Activated CD4-positive, alpha-beta T cell treated with anti-CD3 and anti-CD28 coated beads for 48 hours (primary cell): ENCODE measurements at places on chromosomes 1 and 21.

- no peak for DNase-seq
Measured at GRCh38 chr1:2393471-2393877, 1.8 kb downstream of the RER1 start.

- DNase-seq = peak; percentile 53
Measured at GRCh38 chr1:37793773-37794371, at the start of gene MANEAL. TSS of gene MANEAL (plus strand) at chr1:37793847. CDS start at chr1:37794183, 336 bp downstream.

DNA sequence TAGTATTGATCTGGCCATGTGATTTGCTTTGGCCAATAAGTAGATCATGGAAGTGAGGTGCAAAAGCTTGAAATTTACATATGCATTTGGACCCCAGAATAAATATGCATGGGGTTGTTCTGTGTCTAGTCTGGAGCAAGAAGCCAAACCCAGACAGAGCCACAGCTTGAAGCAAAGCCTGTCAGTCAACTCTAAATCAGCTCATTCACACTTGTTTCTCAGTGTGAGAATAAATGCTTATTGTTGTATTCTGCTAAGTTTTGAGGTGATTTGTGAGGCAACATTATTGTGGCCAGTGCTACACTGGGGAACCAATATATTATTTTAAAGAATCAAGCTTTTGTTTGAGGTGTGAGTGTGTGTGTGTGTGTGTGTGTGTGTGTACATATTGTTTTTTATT, 12.2 kb upstream of the PGLYRP3 start:
- no peak for DNase-seq

GRCh38 chr1:183203094-183203493, 17.0 kb downstream of the LAMC2 start:
- DNase-seq = no peak

GRCh38 chr1:19762175-19762779, 37.4 kb downstream of the TMCO4 start:
- DNase-seq = peak; percentile 56

DNA sequence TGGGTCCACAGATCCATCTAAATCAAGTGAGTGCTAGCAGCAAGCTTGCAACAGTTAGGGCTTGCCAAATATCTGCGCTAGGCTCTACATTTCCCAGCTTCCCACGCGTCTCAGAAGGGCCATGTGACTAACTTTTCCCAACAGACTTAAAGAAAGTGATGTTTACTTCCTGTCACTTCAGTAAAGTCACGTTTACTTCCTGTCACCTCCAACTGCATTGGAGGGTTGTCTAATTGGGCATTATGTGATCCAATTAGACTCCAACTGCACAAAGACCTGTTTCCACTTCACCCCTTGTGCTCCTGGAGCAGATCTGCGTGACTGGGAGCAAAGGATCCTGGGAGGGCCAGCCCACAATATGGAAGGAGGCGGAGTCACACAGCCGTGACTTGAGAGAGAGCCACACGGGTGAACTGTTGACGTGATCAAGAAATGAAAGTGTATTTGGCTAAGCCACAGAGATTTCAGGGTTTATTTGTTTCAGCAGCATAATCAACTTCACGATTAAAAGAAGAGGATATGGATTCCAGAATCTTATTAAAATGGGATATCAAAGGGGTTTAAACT, 77.7 kb downstream of the CYYR1 start:
- DNase-seq = no peak

GRCh38 chr1:246907472-246907871, 24.3 kb downstream of the AHCTF1 start:
- DNase-seq = no peak

- peak; percentile 90 for DNase-seq
Measured at GRCh38 chr1:160768295-160768657, 27.7 kb upstream of the LY9 start.

DNA sequence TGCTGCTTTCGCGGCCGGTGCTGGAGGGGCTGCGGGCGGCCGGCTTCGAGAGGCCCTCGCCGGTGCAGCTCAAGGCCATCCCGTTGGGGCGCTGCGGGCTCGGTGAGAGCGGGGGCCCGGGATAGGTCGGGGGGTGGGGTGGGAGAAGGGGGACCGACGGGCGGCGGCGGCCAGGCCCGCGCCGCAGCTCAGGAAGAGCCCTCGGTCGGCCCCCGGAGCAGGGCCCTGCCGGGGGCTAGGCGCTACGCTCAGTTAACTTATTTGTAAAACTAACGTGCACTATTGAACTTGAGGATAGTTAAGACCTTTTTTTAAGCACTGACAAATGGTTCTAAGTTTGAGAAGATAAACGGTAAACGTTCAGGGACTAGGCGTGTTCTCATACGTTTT, 418 bp downstream of the DDX20 start:
- no peak for DNase-seq

DNA sequence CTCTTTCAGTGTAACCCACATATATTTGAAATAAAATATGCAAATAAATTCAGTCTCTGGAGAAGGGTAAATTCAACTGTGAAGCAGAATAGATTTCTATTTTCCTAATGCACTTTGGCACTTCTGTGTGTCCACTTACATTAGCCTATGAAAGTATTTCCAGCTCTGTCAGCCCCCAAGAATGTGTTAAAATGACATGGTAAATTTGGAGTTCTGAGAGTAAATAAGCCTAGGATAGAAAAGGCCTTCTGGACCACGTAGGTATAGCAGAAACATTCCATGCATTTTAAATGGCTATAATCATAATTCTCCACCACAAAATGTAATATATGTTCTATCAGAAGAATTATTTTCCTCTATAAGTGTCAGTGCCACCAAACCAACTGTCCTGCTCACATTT, 276.2 kb downstream of the NEGR1 start:
- DNase-seq = no peak

DNA sequence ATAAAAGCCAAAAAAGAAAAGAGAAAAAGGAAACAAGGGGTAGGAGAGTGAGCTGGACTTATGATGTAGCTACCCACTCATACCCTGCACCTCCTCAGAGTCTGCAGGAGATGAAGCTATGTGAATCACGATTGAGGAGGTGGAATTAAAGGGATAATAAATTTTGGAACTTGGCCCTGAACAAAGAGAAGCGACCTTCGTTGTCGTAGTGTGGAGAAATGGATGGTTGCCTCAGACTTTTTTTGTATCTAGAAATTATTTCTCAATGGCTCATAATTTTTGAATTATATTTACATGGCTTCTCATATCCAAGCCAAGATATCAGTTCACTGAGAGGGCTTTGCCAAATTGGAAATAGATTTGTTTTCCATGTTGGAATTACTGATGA, 37.8 kb upstream of the SIPA1L2 start:
- DNase-seq = no peak

- DNase-seq = no peak
Measured at GRCh38 chr1:4549930-4550329, 104.5 kb upstream of the AJAP1 start.

GRCh38 chr1:57874418-57874877, 450.6 kb upstream of the DAB1 start:
- DNase-seq = no peak

DNA sequence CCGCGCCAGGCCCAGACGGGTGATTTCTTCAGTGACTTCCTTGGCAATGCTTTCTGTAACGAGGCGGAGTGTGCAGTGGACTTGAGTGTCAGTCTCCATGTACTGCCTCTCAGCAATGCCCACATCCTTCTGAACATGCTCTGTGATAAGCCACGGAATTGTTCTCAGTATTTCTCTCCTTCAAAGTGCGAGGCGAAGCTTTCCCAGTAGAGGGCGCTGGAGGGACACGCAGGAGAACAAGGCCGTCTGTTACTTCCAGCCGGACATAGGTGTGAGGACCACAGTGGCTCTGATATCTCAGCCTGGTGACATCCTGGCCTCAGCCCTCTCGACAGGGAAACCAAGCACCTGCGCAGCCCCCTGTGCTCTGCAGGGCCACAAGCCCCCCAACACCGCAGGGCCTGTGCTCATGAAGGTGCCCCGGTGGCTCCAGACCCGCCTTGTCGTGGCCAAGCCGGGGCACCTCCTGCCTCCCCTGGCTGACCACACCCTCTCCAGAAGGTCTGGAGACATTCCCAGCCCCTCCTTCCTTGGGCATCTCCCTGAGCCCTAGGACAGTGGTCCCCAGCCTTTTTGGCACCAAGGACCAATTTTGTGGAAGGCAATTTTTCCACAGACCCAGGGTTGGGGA, 46.1 kb upstream of the BACE2 start:
- peak; percentile 82 for DNase-seq

- no peak for DNase-seq
Measured at GRCh38 chr1:244056577-244056976, 5.5 kb downstream of the ZBTB18 start.

DNA sequence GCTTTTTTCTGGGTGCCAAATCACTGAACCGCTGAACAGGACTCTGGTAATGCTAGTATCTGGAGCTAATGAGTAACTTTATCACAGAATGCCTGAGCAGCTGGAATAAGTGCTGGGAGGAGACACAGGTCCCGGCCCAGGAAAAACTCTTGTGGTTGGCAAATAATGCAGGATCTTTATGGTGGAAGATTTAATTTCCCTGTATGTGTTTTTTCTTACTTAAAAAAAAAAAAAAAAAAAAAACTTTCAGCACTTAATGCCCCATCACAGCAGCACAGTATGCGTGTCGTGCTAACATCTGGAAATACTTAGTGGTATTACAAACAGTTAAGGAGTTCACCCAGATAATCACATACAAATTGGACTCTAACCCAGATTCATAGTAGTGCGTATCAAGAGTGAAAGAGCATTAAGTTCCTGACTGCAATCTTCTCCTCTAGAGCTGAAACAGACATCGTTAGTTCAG, 220.7 kb downstream of the TOMM20 start:
- DNase-seq = no peak

GRCh38 chr1:1939296-1940122, 20.4 kb upstream of the TMEM52 start:
- no peak for DNase-seq

- no peak for DNase-seq
Measured at GRCh38 chr1:2882966-2883696, 81.6 kb upstream of the TTC34 start.

DNA sequence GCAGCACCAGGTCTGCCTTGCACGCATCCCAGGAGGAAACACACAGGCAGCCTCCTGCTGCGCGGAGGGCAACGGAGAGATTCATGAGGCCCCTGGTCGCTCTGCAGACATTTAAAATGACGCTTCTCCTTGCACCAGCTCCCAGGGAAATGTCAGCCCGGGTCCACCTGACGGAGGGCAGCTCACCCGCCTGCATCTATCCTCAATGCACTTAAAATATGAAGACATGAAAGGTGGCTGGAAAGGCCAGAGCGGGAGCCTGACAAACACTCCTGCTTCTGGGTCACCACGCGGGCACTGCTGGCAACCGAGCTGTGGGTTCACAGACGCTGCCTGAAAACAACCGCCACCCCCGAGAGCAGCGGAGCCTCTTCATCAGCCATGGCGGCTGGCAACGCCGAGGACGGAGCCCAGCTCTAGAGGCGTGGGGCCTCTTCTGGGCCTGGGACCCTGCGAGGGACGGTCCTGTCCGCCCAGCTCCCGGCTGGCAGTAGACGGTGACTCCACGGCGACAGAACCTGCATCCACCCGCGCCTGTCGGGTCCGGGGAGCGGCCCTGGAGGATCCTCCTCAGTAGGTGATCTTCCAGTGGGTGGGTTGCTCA, 22.7 kb downstream of the POFUT2 start:
- no peak for DNase-seq

- no peak for DNase-seq
Measured at GRCh38 chr21:38310646-38311485, 54.1 kb downstream of the KCNJ15 start.

DNA sequence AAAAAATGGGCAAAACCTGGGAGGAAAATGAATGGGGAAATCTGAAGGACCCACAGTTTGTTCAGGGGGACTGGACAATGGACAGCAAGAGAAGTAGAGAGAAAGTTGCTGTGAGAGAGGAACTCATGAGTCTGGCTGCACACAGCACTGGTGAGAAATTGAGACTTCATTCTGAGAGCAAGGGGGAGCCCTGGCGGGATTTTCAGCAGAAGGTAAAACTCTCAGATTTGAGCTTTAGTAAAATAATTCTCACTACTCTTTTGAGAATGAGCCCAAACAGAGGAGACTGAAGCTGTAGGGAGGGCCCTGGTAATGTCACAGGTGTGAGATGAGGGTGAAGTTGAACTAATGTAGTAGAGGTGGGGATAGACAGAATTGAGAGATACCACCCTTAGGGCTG, 438.6 kb downstream of the OMA1 start:
- DNase-seq = no peak

- DNase-seq = no peak
Measured at GRCh38 chr1:245213066-245213831, 58.5 kb downstream of the KIF26B start.

- DNase-seq = no peak
Measured at GRCh38 chr1:214317734-214318133, 36.8 kb downstream of the SMYD2 start.

- no peak for DNase-seq
Measured at GRCh38 chr1:39642796-39643195, 3.4 kb upstream of the HEYL start.

GRCh38 chr21:21210552-21210951, 212.3 kb downstream of the NCAM2 start:
- no peak for DNase-seq

DNA sequence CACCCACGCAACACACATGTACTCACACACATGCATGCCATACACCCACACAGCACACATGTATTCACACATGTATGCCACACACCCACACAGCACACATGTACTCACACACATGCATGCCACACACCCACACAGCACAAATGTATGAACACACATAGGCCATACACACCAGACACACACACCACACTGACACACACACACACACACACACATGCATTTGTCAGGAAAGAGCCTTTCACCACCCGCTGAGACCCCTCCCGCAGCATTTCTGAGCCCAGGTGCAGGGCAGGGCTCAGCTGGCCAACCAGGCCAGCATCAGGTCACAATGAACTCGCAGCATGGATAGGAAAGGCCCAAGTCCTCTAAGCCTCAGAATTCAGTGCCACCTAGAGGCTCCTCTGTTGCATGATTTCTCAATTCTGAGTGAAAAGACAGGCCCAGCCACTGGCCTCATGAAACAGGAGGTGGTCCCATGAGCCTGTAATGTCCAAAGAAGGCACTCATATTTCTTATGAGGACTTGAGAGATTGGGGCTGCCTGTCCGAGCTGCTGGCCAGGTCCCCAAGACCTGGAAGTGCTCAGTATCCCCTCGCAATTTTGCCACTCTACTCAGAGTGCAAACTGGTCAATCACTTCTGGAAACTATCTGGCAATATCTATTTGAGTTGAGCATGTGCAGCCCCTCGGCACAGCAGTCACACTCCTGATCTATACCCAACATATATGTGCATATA, 57.3 kb downstream of the PSMG1 start:
- peak; percentile 16 for DNase-seq

- DNase-seq = no peak
Measured at GRCh38 chr1:228369608-228370438, 36.8 kb downstream of the TRIM11 start.

GRCh38 chr1:162003061-162003829, 20.4 kb downstream of the OLFML2B start:
- DNase-seq = no peak

DNA sequence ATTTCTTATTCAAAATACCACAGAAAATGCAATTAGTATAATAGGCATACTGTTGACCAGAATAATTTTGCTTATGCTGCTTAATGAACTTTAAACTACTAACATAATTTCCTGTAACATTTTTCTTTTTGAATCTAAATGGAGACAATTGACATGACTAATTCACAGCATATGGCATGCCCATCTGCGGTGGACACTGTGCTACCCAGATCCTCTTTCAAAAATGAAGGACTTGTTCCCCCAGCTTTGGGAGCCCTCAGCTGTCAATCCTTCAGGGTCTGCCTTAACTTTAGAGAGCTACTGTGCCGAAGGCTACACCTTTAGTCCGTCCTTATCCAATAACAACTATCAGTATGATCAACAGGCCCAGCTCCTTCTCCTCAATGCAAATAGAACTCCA, 789.0 kb downstream of the PLA2G4A start:
- DNase-seq = no peak
